Daoy (cell line): ENCODE measurements at places on chromosomes 1 and 21.
A peak's percentile ranks its signal among the peaks of the same experiment; 100 is the strongest.

- DNase-seq: peak; percentile 68
These were observed 553 bp downstream of the TTF2 start for GRCh38 chr1:117060441-117061317.

- DNase-seq: no peak
These were observed 8.6 kb downstream of the RIIAD1 start for GRCh38 chr1:151729966-151730291.

DNA sequence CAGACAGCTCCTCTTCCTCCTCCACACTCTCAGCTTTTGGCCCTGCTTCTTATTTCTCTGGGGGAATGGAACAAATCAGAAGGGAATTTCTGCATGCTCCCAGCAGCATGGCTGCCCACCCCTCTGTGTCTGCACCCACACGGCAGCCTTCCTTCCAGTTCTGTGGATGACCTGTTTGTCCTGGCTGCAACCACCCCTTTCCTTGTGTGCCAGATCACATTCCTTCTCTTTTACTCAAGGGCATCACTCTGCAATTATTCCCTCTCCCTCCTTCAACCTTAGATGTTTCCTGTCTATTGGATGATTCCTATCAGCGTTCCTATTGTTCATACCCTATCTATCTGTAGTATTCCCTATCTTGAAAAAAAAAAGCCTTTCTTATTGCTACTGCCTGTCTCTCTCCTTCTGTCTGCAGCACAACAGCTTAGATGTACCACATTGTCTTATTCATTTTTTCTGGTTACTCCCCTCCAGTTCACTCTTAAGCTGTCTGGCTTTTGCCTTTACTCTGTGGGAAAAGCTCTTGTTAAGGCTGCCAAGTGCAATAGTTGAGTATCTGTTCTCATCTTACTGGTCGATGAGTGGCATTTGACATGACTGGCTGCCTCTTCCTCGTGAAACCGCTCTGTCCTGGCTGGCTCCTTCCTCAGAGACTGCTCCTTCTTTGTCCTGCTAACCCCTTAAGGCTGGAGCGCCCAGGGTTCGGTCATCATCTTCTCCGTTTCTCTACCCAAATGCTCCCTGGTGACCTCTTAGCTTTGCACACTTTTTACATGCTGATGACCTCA, 351.1 kb downstream of the CAMTA1 start:
- DNase-seq: no peak

GRCh38 chr1:87563211-87563610, 234.5 kb downstream of the LMO4 start:
- DNase-seq: no peak

DNA sequence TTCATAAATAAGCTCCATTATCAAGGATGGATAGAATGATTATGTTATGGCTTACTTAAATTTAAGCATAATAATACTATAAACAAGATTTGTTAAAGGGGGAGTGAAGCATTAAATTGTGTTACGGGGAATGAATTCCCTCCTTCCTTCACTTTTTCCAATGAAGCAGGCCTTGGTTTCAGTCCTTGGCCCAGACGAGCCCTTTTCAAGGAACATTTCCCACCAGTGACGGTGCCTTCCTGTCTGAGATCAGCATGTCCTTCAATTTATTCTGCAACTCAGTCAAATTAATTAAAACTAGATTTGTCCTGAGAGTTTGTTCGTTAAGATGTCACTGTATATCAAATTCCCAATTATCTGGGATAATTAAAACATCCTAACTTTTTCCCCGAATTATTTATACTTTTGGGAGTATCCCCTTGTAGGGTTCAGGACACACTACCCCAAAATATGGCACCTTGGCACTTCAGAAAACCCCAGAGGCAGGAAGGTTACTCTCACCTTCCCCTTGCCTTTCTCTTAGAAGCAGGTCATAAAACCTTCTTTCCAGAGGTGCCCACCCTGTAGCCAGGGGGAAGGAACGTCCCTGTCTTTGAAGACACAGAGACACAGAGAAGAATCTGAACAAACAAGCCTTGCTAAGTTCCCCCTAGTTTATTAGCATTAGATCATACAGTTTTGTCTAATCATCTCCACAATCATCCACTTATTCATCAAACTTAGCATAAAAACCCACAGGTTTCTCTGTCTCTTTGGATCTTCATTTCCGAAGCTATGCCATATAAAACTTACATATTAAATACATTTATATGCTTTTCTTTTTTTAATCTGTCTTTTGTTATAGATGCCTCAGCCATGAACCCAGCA, 86.2 kb upstream of the ARHGAP29 start:
- DNase-seq: peak; percentile 57

DNA sequence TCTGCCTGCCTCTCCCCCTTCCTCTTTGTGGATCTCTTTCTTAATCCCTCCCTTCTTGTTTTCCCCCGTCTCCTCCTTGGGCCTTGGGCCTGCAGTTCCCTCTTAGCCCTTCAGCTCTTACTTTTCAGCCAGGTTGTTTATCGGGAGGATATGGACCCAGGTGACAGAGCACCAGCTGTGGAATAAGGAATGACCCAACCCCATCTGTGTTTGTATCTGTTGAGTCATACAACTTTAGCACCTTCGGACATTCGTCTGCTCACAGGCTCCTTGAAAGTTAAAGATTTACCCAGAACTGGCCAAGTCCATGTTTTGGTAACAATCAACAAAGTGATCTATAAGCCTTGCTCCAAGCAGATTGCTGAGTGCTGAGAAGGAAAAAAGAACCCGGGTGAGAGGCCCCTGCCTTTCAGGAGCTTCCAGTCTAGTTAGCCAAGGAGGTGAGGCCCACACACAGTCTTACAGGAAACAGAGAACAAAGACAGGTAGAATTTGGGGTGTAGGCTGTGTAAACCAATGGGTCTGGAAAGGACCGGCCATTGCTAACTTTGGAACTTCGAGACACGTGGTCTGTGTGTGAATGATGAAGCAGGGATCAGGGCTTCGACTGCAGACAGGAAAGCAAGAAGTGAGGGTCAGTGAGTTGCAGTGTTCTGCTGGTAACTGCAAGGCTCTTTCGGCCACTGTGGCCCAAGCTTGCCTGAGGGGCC, 66.7 kb upstream of the F3 start:
- no peak for DNase-seq

DNA sequence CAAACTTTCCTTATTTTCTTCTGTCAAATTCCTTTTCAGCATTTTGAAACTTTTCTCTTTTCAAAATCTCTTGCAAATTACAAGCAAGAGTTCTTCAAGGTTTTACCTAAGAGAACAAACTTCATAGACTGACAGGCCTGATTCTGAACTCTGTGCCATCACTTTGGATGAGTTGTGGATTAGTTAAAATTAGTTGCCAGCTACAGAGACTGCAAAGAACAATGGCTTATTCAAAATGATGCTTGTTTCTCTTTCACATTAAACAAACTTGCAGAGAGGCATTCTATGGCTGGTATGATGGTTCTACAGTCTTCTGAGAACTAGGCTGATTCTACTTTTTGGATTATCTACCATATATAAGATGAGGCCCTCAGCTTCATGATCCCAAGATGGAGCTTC, 3.8 kb downstream of the LRRC8B start:
- no peak for DNase-seq

- no peak for DNase-seq
These were observed 2.8 kb upstream of the SERINC2 start for GRCh38 chr1:31409946-31410858.

GRCh38 chr1:56045062-56045461, 534.3 kb downstream of the PLPP3 start:
- DNase-seq: no peak

GRCh38 chr1:221456918-221457317, 285.0 kb downstream of the DUSP10 start:
- DNase-seq: no peak

- no peak for DNase-seq
These were observed 188.2 kb downstream of the ZBTB18 start for GRCh38 chr1:244239261-244239770.

GRCh38 chr1:85660541-85660940, 47.7 kb downstream of the ZNHIT6 start:
- no peak for DNase-seq

- peak; percentile 82 for DNase-seq
These were observed 2.6 kb downstream of the HDGF start for GRCh38 chr1:156748670-156749418.

DNA sequence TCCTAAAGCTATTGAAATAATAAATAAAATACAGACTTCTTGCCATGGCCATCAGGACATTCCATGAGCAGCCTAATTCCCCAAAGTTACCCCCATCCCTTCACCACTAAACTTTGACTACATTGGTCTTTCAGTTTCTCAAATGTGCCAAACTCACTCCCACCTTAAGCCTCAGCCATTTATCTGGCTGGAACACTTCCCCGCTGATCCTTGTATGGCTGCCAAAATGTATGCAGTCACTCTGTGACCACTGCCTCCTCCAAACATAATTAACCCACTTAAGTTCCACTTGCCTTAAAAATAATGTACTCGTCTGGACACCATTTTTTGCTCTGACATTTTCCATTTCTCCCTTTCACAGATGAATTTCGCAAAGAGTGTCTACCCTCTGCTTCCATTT, 407.4 kb downstream of the NTNG1 start:
- peak; percentile 39 for DNase-seq

- DNase-seq: no peak
These were observed 2.5 kb downstream of the PDZK1IP1 start for GRCh38 chr1:47187231-47187925.

GRCh38 chr1:93734999-93735398, 53.4 kb upstream of the BCAR3 start:
- peak; percentile 53 for DNase-seq

DNA sequence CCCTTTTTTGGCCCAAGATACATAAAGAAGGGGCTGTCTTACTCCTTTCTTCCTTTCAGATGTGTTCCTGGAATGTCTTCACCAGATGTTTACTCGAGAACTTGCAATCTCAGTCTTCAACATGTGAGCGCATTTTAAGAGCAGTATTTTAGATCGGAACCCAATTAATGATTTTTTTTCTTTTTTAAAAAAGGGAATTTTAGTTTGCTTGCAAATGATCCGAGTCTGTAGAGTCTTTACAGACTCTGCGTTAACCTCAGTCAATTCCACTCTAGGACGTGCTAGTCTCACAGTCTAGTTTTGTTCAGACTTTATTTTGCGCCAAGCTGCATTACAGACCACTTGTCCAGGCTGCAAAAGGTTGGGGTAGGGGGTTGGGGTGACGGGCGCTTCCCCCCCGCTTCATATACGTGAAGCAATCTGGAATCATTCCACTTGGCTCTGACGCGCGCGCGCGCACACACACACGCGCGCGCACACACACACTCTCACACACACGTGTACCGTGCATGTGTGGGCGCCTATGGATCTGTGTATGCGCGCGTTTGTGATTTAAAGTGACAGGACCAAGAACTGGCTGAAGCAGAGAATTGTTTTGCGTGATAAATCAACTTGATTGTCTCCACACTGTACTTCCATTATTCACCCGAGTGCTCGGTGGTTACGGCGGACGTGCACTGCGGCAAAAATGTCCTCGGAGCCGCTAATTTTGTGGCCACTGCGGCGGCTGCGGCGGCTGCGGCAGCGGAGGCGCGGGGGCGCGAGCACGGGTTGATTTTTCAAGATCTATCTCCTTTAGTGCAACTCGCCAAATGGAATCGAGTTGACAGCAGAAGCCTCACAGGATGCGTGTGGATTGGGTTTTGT, 25.6 kb upstream of the NFIA start:
- DNase-seq: peak; percentile 57

GRCh38 chr1:41277371-41277975, 35.4 kb upstream of the SCMH1 start:
- DNase-seq: no peak

DNA sequence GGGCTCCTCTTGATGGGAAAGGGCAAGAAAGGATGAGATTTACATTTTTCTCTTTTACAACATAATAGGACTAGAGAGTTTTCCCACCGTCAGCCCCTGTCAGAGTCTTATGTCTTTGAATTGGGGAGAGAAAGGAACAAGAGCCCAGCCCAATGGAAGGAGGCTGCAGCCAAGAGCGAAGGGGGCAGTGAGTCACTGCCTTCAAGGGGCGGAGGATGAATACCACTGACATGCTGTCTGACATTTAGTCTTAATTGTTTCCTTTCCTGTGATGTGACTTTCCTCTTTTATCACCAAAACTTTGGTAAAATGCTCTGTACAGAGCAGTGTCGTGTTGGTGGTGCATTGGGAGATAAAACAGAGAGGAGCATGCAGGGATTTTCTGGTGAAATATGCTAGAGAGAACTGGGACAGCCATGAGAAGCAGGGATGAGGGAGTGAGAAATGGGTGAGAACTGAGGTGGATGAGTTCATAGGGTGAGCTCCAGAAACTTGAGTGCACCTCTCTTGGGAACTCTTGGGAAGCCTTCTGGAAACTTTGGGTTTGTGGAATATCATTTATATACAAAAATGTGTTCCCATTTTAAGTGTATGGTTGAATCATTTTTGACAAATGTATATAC, 179.9 kb upstream of the FGGY start:
- DNase-seq: peak; percentile 88

- DNase-seq: no peak
These were observed 3.4 kb downstream of the PRR9 start for GRCh38 chr1:153220606-153221303.

DNA sequence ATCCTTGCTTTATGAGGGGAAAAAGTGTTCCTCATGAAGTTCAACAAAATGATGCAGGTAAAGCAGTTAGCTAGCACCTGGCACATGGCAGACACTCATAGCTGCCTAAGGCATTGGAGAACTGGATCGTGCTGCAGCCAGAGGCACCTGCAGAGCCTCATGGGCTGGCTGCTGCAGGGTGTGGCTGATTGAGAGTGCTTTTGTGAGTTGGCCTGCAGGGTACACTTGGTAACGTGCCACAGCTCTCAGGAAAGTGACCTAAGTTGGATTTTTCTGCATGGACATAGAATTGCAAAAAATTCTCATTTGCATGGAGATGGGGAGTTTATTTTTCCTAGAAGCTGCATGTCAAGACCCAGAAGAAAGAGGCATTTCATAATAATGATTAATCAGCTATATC, 31.6 kb upstream of the IL20 start:
- no peak for DNase-seq

- peak; percentile 28 for DNase-seq
These were observed at the start of gene NT5C1A for GRCh38 chr1:39671793-39672550. Gene NT5C1A (minus strand): TSS chr1:39672107. CDS start chr1:39672038, 69 bp downstream.

DNA sequence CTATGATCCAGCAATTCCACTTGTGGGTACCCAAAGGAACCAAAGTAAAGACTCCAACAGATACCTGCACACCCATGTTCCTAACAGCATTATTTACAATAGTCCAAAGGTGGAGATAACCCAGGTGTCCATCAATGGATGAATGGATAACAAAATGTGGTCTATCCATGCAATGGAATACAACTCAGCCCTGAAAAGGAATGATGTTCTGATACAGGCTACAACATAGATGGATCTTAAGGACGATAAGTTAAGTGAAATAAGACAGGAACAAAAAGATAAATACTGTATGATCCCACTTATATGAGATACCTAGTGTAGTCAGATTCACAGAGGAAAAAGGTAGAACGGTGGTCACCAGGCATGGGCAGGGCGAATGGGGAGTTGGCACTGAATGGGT, 69.7 kb downstream of the GNG4 start:
- no peak for DNase-seq

GRCh38 chr1:232273011-232273410, 356.9 kb downstream of the SIPA1L2 start:
- DNase-seq: no peak

GRCh38 chr1:166908942-166909341, 32.9 kb upstream of the TADA1 start:
- DNase-seq: peak; percentile 32
